ENCODE measurements at places on chromosomes 5 and 9. TPM values are rescaled to one million over a fixed set of nuclear protein-coding genes. Genes with fewer than 3 reads are reported as not detected.

- DNase-seq: peak; percentile 72
Observed at GRCh38 chr5:171494452-171495121, 75.1 kb downstream of the FGF18 start.

GRCh38 chr5:66343370-66344071 is 199.4 kb downstream of the SREK1 start:
- DNase-seq: no peak

- DNase-seq: no peak
Observed at GRCh38 chr5:95393279-95393678, 2.1 kb downstream of the FAM81B start.

DNA sequence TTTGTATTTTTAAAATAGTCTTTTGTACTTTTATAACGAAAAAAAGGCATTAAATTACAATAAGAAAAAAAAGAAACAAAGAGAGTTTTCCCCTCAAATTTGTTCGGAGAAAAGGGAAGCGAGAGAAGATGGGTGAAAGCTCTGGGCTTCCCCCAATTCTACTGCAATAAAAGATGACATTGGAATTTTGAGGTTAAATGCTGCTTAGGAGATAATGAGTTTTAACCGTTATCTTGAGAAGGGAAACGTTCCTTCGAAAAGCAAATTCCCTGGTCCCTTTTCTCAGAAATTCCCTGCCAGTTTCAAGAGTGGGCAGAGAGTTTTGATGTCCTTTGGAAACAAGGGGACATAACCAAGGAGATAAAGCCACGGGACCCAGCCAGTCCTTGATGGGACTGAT is 18.4 kb upstream of the ERGIC1 start:
- DNase-seq: no peak

DNA sequence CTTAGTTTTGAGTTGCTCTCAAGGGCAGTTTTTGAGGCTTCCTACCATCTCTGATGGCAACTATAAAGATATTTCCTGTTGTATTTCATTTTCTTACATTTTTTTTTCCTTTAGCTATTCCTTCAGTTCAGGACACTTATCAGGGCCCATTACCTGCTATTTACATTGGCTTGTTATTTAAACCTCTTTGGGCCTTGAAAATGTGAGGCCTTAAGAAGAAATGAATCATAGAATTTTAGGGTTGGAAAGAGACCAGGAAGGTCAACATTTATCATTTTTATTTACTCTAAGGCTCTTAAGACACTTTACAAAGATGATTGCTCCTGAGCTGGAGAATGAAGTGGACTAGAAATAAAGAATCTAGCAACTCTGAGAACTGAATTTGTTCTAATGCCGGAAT is 335.2 kb downstream of the DTWD2 start:
- DNase-seq: no peak

- no peak for DNase-seq
Observed at GRCh38 chr5:38666668-38667498, 110.4 kb upstream of the LIFR start.

DNA sequence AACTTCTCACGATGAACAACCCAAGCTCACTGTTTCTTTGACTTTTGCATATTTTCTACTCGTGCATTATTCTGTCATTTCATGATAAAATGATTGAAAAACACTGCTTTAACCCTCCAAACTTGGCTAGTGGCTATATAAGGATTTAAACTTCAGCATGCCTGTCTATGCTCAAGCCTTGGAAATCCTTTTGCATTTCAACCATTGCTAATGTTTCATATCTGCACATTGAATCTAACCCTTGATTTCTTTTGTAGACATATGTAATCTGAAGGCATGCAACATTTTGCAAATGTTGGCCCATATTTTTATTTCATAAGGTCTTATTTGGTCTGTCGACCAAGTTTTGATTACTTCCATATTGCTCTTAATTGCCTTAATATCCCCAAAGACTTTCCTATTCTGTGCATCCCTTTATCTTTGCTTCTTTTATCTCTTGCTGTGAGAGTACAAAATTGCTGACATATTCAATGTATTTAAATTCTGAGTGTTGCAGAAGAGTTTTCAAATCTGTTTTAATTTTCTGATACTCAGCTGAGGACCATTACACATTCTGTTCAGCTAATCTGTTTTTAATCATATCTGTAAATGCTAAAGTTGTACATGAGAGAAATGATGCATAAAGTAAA is 403.7 kb upstream of the ZNF608 start:
- DNase-seq: no peak

The WDR55 gene
- 17.9 TPM for polyA plus RNA-seq

The CD14 gene
- 0.69 TPM for polyA plus RNA-seq

The NEURL1B gene
- 2.3 TPM for polyA plus RNA-seq

The RFX3 gene
- 2.2 TPM for polyA plus RNA-seq

The NTRK2 gene
- polyA plus RNA-seq: 2.1 TPM

The SLC34A1 gene
- not detected for polyA plus RNA-seq

All from BJ (cell line).